ENCODE measurements at places on chromosomes 16 and 17. TPM values are rescaled to one million over a fixed set of nuclear protein-coding genes. Genes with fewer than 3 reads are reported as not detected.

- no peak for DNase-seq
Observed at GRCh38 chr17:79090443-79091225, 16.0 kb downstream of the ENGASE start.

Gene TMC6
- polyA plus RNA-seq = 0.53 TPM

Gene KIFC3
- 31.2 TPM for polyA plus RNA-seq

Gene PMFBP1
- 0.05 TPM for polyA plus RNA-seq

DNA sequence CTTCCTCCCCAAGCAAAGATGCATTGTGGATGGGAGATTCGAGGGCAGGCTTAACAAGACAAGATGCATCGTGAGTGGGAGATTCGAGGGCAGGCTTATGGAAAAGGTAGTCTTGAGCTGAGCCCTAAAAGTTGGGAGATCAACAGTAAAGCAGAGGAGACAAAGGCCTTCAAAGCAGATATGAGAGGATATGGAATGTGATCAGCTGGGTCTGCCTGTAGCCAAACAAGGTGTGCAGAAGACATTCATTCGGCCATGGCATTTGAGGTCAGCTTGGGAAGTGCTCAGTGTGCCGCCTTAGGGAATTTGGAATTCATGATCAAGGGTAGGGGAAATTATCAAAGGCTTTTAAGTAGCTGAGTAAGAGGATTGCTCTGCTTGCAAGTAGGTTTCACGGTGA lies 39.5 kb downstream of the DNAH9 start:
- no peak for DNase-seq

Gene C1QTNF8
- polyA plus RNA-seq = not detected

- DNase-seq = no peak
Observed at GRCh38 chr16:13234999-13235398, 333.6 kb downstream of the SHISA9 start.

Measured in AG04450 (cell line).